ENCODE measurements at places on chromosomes 1 and 21.

GRCh38 chr1:236155399-236155767 is 13.0 kb downstream of the GPR137B start:
- DNase-seq, result no peak

DNA sequence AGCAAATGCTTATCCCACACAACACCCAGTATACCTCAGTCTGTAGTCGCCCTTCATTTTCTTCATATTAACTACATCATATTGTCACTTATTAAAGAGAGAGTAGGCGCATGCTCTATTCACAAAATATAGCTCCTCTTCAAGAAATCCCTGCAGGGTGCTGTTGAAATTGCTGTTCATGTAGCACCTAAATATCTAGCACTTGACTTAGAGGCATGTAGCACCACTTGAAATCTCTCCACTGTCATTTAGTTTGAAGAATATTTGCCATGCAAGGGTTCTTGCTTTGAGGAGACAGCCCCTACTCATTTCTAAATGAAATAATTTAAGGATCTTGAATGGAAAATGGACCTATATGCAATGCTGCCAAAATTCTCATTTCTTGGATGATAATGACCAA is 20.9 kb upstream of the LRRC8B start:
- no peak for DNase-seq

DNA sequence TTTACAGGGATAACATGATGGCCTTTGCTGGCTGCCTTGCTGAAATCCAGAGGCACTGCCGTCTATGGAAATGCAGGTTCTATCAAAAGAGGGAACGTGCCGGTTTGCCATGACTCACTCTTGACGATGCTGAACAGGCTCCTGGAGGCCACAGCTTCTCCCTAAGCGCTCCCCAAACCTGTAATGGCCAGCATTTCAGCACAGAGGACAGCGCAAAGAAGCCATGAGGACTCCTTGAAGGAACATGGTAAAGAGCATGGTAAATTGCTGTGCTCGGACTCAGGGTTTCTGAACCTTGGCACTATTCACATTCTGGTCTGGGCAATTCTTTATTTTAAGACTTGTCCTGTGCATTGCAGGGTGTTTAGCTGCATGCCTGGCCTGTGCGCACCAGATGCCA is 217.5 kb downstream of the CAMTA1 start:
- no peak for DNase-seq

DNA sequence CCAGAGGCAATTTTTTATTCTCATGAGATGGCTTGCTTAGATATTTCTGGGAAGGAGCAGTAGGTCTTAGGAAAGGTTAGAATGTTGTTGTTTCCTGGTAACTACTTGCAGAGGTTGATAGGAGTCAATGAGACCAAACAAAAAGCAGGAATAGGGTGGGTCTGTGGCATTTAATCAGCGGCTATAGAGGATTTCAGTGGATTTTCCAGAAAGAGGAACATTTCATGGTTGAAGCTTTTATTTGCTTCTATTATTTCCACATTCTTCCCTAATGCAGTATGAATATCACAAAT is 111.3 kb upstream of the PALMD start:
- no peak for DNase-seq

GRCh38 chr1:212255705-212256307 is 29.4 kb upstream of the PPP2R5A start:
- no peak for DNase-seq

- DNase-seq, result no peak
These were observed 52.2 kb downstream of the RAB3GAP2 start for GRCh38 chr1:220219865-220220698.

DNA sequence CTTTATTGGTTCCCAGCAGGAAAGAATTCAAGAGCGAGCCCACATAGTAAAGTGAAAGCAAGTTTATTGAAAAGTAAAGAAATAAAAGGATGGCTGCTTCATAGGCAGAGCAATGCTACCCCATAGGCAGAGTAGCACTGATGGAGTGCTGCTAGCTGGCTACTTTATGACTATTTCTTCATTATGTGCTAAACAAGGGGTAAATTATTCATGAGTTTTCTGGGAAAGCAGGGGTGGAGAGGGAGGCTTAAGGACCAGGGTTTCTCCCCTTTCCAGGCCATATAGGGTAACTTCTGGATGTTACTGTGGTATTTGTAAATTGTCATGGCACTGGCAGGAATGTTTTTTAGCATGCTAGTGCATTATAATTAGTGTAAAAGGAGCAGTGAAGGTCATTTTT is 1271.4 kb downstream of the KCNT2 start:
- DNase-seq, result no peak

GRCh38 chr1:226094451-226094850 is 31.9 kb downstream of the H3-3A start:
- DNase-seq, result no peak

DNA sequence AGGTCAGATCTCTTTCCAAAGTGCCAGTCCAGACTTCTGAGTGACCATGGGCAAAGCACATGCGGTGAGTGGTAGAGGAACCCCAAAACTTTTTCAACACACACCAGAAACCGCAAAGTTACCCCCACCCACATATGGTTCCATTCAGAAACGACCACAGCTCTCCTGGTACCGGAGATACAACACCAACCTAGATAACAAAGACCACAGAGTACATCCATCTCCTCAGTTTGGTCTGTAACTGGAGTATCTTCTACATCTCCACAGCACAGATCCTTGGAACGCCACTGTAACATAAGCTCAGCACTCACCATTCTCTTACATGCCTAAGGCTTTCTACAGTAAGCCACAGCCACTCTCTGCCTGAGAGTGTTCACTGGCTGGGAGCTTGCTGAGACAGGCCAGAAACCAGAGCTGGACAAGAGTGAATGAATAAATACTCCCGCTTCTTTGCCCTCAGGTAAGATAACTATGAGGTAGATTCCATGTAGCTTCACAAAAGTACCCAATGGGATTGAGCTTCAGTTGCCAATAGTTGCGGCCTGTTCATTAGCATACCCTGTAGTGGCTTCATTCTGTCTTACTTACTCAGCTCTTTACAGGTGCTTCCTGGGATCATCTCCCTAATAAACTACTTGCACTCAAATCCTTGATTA is 81.8 kb downstream of the SMYD3 start:
- no peak for DNase-seq

GRCh38 chr1:221878134-221878533 is 136.2 kb upstream of the DUSP10 start:
- DNase-seq, result no peak

DNA sequence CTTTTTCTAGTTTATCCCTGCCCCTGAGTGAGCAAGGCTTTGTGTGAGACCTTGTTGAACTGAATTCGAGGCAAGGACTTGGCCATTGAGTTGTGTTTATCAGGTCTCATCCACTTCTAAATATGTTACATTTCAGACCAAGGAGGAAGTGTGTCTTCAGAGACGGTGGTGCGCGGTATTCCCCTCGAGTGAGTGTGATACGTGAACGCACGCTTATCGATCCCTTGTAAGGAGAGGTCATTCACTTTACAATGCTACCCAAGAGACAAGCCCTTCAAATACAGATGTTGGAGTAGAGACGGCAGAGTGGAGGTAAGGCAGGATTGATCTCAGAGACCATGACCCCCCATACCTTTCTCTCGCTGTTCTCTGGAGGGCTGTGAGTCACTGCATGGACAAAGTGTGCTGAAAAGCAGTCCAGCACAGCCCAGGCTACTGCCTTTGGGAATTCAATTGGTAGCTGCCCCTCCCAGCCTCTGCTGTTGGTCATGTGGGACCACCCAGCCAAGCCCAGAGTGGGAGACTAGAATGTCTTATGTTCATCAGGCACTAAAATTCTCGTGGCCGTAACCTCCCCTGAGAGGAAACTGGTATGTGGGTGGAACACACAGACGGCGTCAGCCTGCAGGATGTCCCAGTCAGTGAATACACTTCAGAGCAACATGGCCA is 16.3 kb upstream of the MTARC1 start:
- DNase-seq, result no peak

DNA sequence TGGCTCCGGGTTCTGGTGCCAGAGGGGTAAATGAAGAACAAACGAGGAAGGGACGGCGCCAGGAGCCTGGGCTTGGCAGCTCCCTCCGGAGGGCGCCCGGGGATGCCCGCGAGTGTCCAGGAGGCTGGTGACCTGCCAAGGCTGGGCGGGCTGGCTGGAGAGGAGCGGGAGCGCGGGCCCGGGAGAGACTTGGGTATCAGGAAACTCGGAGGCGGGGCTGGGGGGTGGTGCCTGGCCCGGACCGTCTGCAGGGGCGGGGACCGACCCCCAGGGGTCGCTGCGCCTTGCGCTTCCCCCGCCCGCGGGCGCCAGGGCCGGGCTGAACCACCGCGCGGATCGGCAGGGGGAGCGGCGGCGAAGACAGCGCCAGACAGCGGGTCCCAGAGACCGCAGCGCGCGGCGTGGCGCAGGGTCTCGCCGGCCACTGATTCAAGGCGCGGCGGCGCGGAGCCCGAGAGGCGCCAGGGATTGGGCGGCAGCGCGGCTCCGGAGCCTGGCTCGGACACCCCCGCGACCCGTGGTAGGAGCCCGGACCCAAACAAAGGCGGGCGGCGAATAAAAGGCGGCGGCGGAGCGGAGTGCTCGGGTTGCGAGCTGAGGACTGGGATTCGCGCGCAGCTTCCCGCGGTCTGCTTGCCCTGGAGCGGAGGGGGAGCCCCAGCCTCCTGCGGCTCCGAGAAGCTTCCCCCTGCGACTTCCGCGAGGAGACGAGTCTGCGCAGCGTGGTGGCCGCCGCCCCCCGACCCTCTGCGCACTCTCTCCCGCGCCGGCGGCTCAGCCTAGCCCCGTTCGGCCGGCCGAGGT is at the start of gene DISP3:
TSS of gene DISP3 (plus strand) at position 585 of the 804 bp plus-strand sequence. CDS start 21,838 bp downstream, outside the sequence.
- DNase-seq, result peak; percentile 48

DNA sequence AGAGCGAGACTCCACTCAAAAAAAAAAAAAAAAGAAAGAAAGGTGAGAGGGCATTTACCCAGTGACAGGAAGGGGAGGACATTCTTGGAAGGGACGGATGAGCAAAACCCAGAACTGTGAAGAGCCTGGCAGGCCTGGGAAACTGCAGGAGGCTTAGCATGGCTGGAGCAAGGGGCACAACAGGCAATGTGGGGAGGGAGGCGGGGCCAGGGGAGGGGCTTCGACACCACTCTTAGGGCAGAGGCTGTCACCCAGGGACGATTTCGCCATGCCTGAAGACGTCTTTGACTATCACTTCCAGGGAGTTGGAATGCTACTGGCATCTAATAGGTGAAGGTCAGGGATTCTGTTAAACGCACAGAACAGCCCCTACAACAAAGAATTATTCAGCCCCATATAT is 184.0 kb downstream of the HUNK start:
- DNase-seq, result no peak

DNA sequence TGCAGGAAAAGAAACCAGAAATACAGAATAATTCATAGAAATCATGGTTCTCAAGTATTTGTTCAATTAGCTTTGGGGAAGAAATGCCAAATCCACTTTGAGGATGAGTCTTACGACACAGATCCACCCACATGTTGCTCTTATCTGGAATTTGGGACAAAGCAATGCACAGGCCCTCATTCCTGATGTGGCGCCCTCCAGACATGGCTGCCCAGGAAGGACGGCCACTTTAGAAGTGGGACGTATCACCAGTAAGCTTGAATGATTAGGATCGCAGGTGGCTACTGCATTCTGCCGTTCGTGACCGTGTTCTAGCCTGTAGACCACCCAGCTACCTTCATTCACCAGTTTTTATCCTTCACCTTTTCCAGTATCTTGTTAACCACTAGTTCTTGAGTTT is 20.1 kb upstream of the NCMAP start:
- DNase-seq, result no peak

DNA sequence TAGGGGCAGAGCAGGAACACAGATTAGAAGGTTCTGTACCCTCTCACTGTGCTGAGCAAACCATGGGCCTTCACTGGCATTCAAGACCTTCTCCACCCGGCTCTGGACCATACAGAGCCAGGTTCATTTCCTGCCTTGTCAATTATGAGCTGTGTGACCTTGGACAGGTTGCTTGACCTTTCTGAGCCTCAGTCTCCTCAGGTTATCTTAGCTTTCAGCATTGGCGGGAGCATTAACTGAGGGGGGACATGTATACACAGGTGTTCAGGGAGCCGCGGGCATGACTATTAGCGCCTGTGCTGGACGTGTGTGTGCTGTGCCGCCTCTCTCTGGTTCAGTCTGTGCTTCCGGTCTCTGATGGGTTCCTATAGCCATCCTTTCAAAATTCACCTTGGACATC is 32.1 kb downstream of the HTR6 start:
- no peak for DNase-seq

- no peak for DNase-seq
These were observed 31.4 kb upstream of the C1orf185 start for GRCh38 chr1:51070640-51071039.

GRCh38 chr1:219173434-219173757 is 282 bp upstream of the LYPLAL1 start:
- no peak for DNase-seq

DNA sequence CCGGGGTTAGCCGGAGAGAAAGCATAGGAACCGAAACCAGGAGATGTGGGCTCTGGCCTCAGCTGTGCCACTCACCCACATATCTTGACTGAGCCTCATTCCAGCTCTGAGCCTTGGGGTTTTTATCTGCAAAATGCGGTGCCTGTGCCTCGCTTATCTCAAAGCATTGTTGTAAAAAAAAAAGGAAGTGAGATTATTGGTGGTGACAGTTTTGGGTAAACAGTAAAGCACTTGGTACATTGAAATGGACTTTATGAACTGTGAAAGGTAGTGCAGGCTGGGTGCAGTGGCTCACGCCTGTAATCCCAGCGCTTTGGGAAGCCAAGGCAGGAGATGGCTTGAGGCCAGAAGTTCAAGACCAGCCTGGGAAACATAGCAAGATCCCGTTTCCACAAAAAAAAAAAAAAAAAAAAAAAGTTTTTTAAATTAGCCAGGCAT is 3.8 kb downstream of the PTAFR start:
- no peak for DNase-seq

GRCh38 chr1:212819726-212820125 is 27.7 kb downstream of the SPATA45 start:
- DNase-seq, result no peak

GRCh38 chr1:182446033-182446669 is 3.8 kb upstream of the RGSL1 start:
- DNase-seq, result no peak

- DNase-seq, result no peak
These were observed 168.6 kb downstream of the HIVEP3 start for GRCh38 chr1:41749991-41750745.

- no peak for DNase-seq
These were observed 60.7 kb upstream of the FMN2 start for GRCh38 chr1:240031009-240031408.

DNA sequence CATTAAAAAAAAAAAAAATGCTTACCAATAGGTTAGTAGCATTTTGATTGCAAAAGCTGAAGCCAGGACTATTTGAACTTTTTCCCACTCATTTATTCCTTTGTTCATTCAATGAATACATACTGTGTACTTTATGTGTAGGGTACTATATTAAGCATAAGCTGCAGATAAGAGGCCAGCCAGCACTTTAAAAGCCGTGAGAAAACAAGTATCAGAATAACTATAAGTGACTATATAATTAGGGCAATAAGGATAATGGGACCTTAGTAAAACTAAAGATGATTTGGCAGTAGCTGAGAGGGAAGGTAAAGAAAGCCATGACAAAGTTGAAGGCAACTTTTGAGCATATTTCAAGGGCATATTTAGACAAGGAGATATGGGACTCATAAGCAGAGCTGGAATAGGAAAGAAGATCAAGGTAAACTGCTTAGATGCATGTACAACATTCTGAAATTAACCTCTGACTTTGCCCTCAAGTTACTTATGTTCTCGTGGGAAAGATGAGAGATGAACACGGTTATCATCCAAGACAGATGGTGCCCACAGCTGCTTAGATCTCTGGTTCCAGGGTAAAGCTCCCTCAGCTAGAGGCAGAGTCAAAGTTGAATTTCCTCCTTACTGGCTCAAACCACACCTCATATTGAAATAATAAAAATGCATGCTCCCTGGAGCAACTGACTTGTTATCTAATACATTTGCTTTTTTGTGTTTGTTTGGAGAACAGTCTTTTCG is 44.0 kb upstream of the FMO2 start:
- DNase-seq, result no peak

- DNase-seq, result no peak
These were observed 113.4 kb downstream of the SPSB1 start for GRCh38 chr1:9406111-9406510.

Data from activated gamma-delta T cell treated with anti-CD3 and anti-CD28 coated beads, Interleukin-2, amount 50 U/mL, for 16 hours (primary cell).